ENCODE measurements at places on chromosomes 11 and 22. TPM values are rescaled to one million over a fixed set of nuclear protein-coding genes. Genes with fewer than 3 reads are reported as not detected.

GRCh38 chr22:48953830-48954229 is 873.8 kb downstream of the BRD1 start:
- no peaks in the 10 kb centered on the region for H3K36me3 ChIP-seq
- no peak overlapping the region for H3K27ac ChIP-seq
- no peak for DNase-seq
- no peak overlapping the region for H3K4me3 ChIP-seq

- H3K4me3 ChIP-seq, result no peak overlapping the region
- H3K27ac ChIP-seq, result no peak overlapping the region
- no peaks in the 10 kb centered on the region for H3K27me3 ChIP-seq
- no peak for DNase-seq
- H3K36me3 ChIP-seq, result no peaks in the 10 kb centered on the region
These were observed 192.6 kb downstream of the DSCAML1 start for GRCh38 chr11:117604336-117604995.

- peaks cover 1% of the 10 kb centered on the region for H3K27me3 ChIP-seq
- no peak overlapping the region for H3K27ac ChIP-seq
- no peaks in the 10 kb centered on the region for H3K36me3 ChIP-seq
These were observed 5.2 kb upstream of the MB start for GRCh38 chr22:35622191-35622913.

Gene CHRM1
- not detected for total RNA-seq

Gene KRTAP5-7
- total RNA-seq, result not detected

Gene DBX1
- not detected for total RNA-seq

Gene CYP2D6
- 0.43 TPM for total RNA-seq

Measured in GM12878 (cell line).